Stimulated activated CD8-positive, alpha-beta memory T cell treated with anti-CD3 and anti-CD28 coated beads, Interleukin-12 subunit alpha, Interleukin-12 subunit beta, amount 100 ng/mL, for 1 hour (primary cell): ENCODE measurements at places on chromosomes 7 and 10.

- DNase-seq = no peak
Observed at GRCh38 chr10:78856421-78856820, 212.3 kb upstream of the ZMIZ1 start.

GRCh38 chr10:71547876-71548846, 151.4 kb downstream of the CDH23 start:
- DNase-seq = no peak

- DNase-seq = no peak
Observed at GRCh38 chr10:100887761-100888296, 24.9 kb upstream of the SLF2 start.

- no peak for DNase-seq
Observed at GRCh38 chr7:128203710-128204214, 37.3 kb upstream of the LEP start.

GRCh38 chr7:70975754-70976153, 156.2 kb upstream of the GALNT17 start:
- no peak for DNase-seq

GRCh38 chr7:135275971-135276580, 42.4 kb downstream of the STRA8 start:
- no peak for DNase-seq

- DNase-seq = no peak
Observed at GRCh38 chr10:101941871-101942270, 98.3 kb upstream of the KCNIP2 start.

DNA sequence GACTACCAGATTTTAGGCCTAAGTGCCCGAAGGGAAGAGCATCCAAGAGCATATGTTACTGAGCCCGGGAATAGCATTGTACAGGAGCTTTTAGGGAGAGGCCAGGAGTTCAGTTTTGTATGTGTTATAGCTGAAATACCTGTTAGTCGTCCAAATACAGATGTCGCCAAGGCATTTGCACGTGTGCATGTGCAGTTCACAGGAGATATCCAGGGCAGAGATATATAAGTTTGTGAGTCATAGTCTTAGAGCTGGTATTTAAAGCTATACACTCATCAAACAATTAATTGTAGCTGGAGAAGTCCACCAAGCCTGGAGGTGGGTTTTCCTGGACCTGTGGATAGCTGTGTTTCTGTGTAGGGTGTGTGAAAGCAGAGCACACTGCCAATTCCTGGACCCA, 394.0 kb upstream of the FZD8 start:
- DNase-seq = no peak

GRCh38 chr7:81662531-81662930, 107.3 kb downstream of the HGF start:
- DNase-seq = no peak

DNA sequence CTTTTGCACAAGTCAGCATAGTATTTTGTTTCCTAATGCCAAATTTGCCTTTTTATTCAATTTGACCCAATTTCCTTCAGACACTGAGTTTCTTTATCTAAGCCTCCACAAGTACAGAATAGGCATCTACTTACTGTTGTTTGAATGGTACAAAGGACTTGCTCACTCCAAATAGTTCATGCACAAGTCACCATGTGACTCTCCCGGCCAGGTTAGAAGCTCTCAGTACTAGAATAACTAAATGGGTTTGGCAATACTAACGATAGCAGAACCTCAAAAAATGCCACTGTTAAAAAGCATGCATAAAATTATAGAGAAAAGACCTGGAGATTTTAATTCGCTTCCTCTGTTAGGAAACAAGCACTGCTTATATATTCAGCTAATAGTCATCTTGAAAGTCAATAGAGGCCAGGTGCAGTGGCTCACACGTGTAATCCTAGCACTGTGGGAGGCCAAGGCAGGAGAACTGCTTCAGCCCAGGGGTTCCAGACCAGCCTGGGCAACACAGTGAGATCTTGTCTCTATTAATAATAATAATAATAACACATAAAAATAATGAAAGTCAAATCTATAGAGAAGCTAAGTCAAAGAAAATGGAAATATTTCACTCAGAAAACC, 335.8 kb upstream of the MBL2 start:
- no peak for DNase-seq

- DNase-seq = no peak
Observed at GRCh38 chr7:73991522-73992100, 36.4 kb upstream of the ELN start.

DNA sequence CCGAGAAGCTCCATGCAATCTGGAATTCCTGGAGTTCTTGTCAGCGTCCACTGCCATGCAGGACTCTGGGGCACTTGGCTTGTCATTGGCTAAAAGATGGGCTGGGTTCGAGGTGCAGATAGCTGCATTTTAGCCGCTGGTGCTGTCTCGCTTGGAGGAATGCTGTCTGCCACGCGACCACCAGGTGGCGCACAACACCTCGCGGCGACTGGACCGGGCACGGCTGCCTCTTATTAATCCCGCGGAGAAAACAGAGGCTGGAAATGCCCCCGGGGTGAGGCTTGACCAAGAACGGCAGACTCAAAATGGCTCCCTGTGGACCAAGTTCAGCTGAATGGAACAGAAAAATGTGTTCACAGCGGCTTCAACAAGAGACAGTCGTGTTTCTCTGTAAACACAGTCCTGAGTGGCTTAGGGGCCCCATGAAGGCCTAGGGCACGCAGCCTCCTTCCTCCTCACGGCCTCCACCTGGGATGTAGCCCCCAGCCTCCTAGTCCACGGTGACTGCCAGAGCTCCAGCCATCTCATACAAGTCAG, 46.2 kb downstream of the AOC1 start:
- peak; percentile 69 for DNase-seq

GRCh38 chr7:38232502-38233366, 40.7 kb downstream of the TARP start:
- DNase-seq = peak; percentile 58

DNA sequence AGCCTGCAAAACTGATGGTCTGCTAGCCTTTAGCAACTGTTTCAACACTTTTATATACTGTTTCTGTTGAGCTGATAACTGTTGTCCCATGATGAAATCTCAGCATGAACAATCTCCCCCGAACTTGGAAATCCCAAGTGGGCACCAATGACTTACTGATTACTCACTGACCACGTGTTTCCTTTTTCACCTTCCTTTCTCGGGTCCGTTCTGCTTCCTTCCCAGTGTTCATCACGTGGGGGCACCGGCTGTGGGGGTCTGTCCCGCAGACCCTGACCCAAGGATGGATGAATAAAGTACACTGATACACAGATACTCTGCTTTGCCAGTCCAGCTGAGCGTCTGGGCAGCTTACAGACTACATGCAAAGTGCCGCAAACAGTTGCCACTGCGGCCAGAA, 39.0 kb upstream of the RASGEF1A start:
- DNase-seq = no peak

- no peak for DNase-seq
Observed at GRCh38 chr10:122632031-122632430, 67.6 kb downstream of the C10orf120 start.

GRCh38 chr7:81492910-81493309, 276.9 kb downstream of the HGF start:
- DNase-seq = no peak

DNA sequence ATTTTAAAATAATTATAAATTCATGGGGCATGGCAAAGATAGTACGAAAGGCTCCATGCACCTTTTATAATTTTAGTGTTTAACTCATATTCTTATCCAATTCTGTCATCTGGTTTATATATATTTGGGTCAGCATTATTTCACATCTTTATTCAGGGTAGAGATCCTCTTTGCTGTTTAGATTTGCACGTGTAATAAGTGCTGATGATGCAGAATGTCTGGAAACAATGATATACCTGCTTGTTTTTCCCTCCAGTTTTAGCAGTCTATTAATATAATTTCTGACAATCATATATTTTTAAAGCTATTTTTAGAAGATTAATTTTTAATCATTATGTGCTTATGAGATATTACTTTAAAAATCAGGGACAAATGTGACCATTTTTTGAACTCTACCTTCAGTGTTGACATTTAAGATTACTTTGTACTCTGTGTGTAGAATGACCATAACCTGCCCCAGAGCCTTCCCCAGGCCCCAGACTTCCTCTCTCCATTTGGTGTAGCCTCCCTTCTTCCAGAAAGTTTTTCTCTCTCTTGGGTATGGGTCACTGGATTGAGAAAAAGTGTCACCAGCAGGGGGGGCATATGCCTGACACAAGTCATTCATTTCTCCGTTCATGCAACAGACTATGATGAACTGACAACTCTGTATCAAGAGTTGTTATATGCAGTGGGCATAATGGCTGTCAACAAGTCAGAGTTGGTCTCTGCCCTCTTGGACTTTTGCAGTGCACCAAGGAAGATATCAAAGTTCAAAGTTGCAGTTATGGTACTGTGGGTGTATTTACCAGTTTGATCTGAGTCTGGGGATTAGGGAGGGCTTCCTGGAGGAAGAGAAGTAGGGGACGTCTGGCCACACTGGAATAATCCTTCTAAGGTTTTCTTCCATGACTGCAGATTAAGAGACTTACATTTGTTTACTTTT, 192.6 kb upstream of the CCDC6 start:
- no peak for DNase-seq

DNA sequence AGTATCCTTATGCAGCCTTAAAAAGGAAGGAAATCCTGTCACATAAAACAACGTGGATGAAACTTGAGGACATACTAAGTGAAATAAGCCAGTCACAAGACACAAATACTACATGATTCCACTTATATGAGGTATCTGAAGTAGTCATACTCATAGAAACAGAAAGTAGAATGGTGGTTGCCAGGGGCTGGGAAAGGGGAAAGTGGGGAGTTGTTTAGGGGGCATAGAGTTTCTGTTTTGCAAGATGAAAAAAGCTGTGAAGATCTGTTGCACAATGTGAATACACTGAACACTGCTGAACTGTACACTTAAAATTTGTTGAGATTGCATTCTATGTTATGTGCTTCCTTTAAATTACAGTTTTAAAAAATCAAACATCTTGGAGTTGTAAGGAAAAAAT, 2.9 kb downstream of the NUP205 start:
- no peak for DNase-seq

DNA sequence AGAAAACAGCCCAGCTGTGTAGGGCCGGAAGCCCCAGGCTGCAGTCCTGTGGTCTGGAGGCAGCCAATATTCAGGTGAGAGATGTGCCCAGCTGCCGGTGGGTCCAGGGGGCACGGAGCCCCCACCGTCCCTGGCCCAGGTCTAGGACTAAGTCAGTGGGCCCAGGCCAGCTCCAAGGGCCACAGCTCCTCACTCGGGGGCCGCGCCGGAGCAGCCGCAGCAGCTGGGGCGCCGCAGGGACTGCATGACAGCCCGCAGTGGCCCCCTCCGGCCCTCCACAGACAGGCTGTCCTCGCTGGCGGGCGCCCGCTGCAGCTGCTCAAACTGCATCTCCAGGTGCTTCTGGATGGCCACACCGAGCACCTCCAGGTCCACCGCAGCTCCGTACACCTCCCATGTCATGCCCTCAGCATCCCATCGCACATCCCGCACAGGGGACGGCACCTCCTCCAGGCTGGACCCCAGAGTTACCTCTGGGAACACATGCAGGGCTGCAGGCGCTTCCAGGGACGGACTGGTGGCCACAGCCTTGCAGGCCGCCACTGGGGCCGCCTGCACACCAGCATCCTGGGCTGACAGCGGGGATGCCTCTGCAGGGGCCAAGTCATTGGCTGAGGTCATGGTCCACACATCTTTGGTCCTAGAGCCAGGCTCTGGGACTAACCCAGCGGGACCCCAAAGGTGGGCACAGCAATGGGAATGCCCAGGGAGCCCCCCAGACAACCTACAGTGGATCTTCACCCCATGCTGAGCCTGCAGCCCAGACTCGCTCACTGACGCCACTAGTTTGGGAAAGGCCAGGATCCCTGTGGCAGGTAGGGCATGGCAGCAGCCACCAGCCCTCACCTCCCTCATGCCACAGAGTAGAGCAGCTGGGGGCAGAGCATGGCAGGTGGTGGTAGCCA, 7.0 kb downstream of the GPRIN2 start:
- DNase-seq = no peak

GRCh38 chr7:7210475-7211237, 28.3 kb downstream of the C1GALT1 start:
- no peak for DNase-seq

DNA sequence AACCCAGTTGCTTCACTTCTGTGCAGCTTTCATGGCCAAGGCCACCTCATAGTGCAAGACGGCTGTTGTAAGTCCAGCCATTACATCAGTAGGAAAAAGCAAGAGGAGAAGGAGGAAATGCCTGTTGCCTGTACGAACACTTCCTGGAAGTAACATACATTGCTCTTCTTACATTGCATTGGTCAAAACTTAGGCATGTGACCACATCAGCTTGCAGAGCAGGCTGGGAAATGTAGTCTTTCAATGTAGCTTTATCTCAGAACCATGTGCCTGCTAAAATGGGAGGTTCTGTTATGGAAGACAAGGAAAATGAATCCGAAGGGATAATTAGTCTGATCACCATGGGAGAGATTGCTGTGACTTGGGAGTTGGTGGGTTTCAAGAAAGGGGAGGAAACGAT, 4.3 kb downstream of the SLC29A3 start:
- no peak for DNase-seq

DNA sequence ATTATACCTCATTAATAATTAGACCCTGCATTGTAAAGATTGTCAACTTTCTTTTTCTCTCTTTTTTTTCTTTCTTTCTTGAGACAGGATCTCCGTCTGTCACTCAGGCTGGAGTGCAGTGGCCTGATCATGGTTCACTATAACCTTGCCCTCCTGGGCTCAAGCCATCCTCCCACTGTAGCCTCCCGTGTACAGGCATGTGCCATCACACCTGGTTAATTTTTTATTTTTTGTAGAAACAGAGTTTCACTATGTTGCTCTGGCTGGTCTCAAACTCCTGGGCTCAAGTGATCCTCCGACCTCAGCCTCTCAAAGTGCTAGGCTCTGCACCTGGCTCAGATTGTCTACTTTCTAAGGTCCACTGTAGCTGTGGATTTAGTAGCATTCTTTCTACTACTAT, 50.7 kb downstream of the MDFIC start:
- DNase-seq = no peak

GRCh38 chr7:30911561-30911969, at the start of gene AQP1:
Gene AQP1, plus strand, starts transcription at chr7:30911853. Its CDS starts 57 bp downstream, at chr7:30911910.
- DNase-seq = no peak

- no peak for DNase-seq
Observed at GRCh38 chr10:61140765-61141392, 196.9 kb upstream of the RHOBTB1 start.

DNA sequence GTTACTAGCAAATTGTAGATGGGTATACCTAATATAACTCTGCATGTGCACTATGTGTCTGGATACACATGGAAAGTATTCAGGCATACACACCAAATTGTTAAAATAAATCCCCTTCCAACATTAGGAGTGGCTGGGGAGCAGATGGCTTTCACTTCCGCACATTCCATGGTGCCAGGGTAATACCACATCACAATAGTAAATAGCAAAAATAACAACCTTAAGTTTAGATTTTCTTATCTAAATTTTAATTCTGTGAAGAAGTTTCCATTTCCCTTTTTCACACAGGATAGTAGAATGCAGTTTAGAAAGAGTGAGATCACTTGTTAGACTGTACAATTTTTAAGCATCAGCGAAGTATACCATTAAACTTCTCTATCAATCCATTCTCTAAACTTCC, 5.8 kb upstream of the ALOX5 start:
- DNase-seq = no peak

GRCh38 chr7:75611557-75612178, 119.5 kb downstream of the SPDYE5 start:
- DNase-seq = no peak
